Tongue (tissue), 3 donors: ENCODE measurements at places on chromosomes 7 and 10.

DNA sequence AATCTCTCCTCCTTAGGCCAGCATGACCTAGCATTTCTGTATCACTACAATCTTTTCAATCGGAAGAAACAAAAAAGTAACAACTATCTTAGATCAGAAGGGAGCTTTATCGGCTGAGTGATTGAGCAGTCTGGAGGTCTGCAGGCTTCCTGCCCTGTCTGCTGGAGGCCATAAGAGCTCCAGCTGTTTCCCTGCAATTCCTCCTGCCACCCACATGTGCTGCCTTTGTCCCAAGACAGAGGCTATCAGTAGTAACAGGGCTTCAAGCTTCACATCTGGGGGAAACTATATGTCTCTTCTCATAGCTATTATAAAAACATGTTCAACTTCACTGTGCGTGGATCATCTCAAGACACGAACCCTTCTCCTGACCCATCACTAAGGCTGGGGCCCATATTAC lies 70.1 kb upstream of the VWC2 start:
- no peak for DNase-seq

- DNase-seq = no peak
Observed at GRCh38 chr7:79332091-79332490, 121.4 kb downstream of the MAGI2 start.

DNA sequence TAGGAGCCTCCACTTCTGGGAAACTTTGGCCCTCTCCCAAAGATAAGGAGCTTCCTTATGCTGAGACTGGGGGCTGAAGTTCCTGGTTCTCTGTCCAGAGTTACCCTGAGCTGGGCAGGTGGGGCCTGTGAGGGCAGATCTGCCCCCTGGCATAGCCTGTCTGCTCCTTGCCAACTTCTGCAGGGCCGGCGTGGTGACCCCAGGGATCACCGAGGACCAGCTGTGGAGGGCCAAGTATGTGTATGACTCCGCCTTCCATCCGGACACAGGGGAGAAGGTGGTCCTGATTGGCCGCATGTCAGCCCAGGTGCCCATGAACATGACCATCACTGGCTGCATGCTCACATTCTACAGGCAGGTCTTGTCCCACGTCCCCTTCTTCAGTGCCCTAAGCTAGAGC lies 4.3 kb downstream of the SFXN3 start:
- no peak for DNase-seq

DNA sequence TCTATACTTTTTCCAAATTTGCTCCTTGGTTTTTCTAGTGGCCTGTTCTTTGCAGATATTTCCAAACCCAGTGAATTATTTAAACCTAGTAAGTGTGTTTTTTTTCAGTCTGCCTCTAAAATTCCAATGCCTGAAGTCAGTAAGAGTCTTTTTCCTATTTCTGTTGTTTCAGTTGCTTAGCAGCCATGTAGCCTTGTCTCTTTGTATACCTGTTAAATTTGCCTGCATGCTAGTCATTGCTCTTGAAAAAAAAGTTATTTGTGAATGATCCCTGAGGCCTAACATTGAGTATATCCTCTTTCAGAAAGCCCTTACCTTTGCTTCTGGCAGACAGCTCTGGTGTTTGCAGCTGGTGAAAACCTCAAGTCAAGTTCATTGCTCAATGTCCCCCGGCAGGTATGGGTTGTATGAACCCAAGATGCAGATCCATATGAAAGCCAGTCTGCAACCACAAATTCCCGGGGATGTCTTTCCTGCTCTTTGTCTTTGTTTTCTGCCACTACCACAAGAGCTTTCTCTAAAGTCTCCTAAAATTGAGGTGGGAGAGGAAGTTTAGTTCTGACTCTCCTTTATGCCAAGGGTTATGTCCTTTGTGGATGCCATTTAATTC lies 35.7 kb downstream of the CH25H start:
- DNase-seq = no peak

DNA sequence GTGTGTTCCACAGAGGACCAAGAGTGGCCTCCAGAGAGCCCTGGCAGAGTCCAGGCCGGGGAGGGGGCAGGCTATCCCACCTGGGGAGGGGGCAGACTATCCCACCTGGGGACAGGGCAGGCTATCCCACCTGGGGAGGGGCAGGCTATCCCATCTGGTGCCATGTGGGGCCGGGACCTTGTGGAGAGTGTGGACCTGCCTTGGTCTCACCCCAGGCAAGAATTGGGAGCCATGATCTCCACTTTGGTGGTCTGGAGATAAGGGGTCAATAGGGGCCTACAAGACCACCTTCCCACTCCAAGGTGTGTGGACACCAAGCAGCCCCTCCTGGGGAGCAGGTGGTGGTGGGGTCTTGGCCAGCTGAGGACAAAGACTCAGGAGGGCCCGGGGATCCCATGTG lies 138.2 kb downstream of the EBF3 start:
- DNase-seq = no peak

- no peak for DNase-seq
Observed at GRCh38 chr10:22761569-22762220, 47.3 kb upstream of the PIP4K2A start.

GRCh38 chr7:130065500-130066152 lies 4.7 kb upstream of the KLHDC10 start:
- no peak for DNase-seq

GRCh38 chr10:113285305-113285704 lies 267.5 kb upstream of the HABP2 start:
- DNase-seq = peak; percentile 84

DNA sequence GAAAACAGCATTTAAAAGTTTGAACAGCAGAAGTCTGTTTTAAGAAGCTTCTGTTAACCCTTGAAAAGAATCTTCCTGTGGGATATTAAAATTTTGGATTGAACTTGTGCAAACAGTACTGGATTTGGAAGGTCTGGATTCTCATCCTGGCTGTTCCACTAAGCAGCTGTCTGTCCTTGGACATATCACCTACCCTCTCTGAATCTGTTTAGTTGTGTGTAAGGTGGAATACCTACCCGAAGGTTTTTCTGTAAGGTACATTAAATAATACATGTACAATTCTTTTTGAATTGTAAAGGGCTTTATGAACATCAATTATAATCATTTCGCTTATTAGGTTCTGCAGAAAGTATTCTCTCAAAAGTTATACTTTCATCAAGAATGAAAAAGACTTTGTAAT lies 2.2 kb downstream of the PDCD4 start:
- DNase-seq = no peak

GRCh38 chr7:4103352-4104091 lies 578.6 kb upstream of the FOXK1 start:
- DNase-seq = peak; percentile 17

DNA sequence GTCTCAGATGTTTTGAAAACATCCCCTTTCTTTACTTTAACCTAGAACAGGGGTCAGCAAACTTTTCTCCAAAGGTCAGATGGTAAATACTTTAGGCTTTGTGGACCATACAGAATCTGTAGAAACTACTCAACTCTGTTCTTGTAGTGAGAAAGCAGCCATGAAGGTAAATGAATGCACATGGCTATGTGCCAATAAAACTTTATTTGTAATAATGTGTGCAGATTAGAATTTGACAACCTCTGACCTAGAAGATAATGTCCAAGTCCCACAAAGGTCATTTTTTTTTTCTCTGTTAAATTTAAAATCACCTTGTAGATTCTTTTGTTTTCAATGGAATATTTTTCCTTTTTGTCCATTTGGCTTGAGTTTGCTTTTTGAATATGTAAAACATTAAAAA lies 17.2 kb downstream of the OIT3 start:
- DNase-seq = no peak

DNA sequence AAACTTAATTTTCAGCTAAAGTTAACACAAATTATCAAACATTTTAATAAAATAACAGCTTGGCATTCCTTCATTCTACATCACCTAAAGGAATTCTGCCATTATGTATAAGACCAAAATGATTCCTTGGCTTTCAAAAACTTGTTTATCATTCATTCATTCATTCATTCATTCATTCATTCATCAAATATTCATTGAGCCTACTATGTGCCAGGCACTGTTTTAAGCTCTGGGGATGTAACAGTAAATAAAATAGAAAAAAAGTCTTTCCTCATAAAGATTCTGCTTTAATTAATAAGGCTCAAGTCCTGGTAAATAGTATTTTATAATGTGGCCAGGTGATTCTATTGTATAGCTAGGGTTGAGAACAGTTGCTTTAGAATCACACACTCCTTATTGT lies 127.9 kb downstream of the GPR85 start:
- no peak for DNase-seq

DNA sequence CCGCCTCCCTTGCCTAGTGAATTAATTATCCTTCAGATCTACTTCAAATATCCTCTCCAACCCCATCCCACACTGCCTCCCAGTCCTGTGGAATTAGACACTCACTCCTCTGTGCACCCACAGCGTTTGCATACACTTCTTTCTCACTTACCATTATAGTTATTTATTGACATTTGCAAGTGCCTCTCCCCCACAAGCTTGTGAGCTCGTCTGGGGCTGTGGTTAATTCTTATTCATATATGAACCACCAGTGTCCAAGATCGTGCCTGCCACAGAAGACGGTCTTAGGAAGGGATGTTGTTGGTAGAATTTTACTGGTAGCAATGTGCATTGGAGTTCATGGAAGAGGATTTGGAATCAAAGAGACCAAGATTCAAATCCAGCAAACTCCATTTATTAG lies 68.1 kb upstream of the AOAH start:
- no peak for DNase-seq

- no peak for DNase-seq
Observed at GRCh38 chr10:71497763-71498326, 101.1 kb downstream of the CDH23 start.

DNA sequence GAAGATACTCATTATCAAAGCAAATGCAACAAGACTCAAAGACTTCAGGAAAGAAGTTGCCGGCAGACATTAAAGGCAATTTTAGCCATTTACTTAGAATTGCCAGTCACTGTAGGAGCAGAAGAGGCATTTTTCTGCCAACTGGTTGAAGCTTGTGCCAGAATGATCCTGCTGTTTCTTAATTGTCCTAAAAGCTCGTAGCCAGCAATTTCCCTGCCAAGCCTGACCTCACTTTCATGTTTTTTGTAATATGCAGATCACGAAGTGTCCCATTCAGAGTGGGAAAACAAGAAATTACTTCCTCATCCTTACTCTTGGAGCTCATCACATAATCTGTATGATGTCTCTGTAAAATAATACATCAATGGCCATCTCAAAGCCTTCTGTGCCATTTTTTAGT lies 130.9 kb upstream of the ANKRD1 start:
- peak; percentile 67 for DNase-seq

- peak; percentile 54 for DNase-seq
Observed at GRCh38 chr7:19519443-19520021, 189.3 kb downstream of the POLR1F start.

DNA sequence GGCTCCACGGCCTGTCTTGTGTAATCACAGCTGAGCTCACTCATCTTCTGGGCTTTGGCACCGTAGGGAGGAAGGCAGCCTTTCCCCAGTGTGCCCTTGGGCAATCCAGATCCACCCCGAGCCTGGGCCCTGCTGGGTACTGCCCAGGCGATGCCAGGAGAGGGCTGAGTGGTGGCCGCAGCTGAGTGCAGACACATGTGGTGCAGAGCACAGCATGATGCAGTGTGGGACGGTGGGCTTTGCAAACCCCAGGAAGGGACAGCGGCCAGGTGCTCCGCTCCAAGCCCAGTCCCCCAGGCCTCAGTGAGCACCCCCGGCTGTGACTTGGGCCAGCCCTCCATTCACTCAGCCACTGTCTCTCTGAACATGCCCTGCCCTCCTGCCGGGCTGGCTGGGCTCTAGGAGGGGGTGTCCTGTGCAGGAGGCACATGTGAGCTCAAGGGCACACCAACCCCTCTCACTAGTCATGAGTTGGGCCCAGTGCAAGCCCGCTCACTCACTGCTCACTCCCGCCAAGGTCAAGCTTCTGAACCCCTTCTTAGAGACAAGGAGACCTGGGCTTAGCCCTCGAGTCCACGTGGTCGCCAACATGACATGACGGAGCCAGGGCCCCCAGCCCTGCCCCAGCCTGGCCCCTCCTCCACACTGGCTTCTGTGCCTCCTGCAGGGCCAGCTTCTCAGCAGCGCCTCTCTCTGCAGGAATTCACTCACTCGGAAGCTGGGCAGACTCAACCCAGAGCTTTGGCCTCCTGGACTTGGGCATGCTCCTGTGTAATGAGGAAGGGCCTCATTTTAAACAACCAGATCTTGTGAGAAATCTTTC lies 77.5 kb upstream of the INSIG1 start:
- no peak for DNase-seq

DNA sequence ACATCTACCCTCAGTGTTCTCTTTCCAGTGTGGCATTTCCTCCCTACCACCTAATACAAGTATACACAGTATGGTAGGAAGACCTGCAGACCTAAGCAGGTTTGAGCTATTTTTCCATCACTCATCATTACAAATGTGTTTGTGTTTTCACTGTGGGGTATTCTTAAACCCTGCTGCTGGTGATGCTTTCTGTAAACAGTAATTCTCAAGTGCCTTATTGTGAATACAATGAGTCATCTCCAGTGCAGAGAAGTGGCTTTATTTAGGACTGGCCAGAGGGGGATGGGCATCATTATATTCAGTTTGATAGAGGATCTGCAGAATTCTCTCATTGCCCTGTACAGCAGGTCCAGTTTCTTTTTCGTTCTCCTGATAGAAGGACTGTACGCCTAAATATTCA lies 63.7 kb downstream of the GRM8 start:
- DNase-seq = no peak

GRCh38 chr7:2079332-2080059 lies 153.2 kb downstream of the MAD1L1 start:
- DNase-seq = no peak

DNA sequence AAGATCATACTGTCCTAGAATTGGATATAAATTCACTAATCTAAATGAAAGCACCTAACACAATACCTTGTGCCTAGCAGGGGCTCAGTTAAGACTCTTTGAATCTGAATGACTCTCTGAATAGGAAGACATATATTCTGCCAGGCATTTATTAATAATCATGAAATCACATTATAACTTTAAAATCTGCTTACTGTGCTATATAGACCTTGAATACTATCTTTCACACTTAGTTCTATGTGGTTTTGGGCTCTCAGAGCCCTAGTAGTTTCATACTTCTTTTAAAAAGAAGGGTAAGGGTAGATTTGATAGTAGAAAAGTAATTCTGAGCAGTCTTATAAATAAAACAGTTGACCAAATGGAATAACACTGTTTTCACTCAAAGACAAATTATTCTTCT lies 10.2 kb downstream of the UBN2 start:
- DNase-seq = no peak

DNA sequence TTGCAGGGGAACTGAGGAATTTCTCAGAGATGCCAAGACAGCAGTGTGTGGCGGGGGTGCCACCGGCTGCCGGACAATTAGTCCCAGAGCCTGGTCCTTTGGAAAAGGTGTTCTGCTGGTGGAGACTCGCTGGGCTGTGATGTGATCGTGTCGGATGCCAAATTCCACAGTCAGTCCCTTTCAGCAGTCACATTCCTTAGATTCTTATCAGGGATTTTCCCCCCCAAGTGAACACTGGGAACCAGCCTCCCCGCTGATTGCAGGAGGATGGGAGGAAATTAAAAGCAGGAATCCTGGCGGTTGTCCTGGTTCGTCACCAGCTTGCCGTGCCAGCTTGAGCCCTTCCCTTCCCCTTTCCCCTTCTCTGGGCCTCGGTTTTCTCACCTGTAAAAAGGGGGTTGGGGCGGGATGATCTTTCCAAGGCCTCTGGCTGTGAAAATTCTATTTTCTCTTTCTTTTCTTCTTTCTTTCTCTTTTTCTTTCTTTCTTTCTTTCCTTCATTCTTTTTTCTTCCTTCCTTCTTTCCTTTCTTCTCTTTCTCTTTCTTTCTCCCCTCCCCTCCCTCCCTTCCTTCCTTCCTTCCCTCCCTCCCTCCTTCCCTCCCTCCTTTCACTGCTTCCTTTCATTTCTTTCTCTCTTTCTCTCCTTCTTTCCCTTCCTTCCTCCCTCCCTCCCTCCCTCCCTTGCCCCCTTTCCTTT lies 39.6 kb downstream of the COL26A1 start:
- DNase-seq = peak; percentile 37
